Upper lobe of left lung (tissue), 6 donors: ENCODE measurements at places on chromosomes 6 and 20. TPM values are rescaled to one million over a fixed set of nuclear protein-coding genes. Genes with fewer than 3 reads are reported as not detected.
A peak's percentile ranks its signal among the peaks of the same experiment; 100 is the strongest.

Gene ENPP5
- 2.7 TPM for total RNA-seq

DNA sequence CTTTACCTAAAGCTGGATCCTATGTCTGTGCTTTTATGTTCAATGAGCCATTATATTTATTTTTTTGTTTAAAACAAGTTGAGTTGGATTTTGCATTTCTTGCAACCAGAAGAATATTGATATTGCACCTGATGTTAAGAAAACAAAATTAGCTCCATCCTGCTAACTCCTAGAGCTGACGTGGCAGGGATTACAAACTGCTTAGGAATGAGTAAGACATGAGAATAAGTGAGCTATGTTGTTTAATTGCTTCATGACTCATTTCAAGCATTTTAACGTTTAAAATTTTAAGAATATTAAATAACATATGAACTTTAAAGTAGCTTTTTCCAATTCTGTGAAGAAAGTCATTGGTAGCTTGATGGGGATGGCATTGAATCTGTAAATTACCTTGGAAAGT is 663.5 kb downstream of the EPM2A start:
- H3K4me1 ChIP-seq: no peaks in the 10 kb centered on the region
- no peak overlapping the region for H3K4me3 ChIP-seq
- no peaks in the 10 kb centered on the region for H3K27me3 ChIP-seq
- no peak for DNase-seq

DNA sequence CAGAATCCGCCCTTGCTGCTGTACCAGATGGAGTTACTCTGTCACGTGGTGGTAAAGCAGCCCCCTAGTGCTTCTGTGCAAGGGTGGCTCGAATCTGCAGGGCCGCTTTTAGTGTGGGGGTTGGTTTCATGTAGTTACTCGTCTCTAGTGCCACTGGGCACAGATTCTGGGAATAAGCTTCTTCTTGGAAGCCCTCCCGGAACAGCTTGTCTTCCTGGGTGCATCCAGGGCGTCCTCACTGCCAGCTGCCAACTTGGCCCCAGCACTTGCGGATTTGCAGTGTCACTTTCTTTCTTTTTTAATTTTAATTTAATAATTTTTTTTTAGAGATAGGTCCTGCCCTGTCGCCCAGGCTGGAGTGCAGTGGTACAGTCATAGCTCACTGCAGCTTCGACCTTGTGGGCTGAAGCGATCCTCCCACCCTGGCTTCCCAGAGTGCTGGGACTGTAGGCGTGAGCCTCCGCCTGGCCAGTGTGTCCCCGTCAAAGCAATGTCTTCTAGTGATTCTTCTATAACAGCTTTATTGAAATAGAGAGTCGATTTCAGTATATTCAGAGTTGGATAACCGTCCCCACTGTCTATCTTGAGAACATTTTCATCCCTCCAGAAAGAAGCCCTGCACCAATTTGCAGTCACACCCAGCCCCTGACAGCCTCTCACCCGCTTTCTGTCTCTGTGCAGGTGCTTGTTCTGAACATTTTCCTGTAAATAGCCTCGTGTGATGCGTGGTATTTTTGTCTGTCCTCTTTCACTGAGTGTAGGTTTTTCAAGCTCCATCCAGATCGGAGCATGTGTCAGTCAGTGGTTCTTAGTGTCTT is 25.9 kb downstream of the PYGB start:
- H3K27me3 ChIP-seq: no peaks in the 10 kb centered on the region
- H3K4me1 ChIP-seq: no peaks in the 10 kb centered on the region
- H3K4me3 ChIP-seq: no peak overlapping the region
- H3K36me3 ChIP-seq: peaks cover 67% of the 10 kb centered on the region

DNA sequence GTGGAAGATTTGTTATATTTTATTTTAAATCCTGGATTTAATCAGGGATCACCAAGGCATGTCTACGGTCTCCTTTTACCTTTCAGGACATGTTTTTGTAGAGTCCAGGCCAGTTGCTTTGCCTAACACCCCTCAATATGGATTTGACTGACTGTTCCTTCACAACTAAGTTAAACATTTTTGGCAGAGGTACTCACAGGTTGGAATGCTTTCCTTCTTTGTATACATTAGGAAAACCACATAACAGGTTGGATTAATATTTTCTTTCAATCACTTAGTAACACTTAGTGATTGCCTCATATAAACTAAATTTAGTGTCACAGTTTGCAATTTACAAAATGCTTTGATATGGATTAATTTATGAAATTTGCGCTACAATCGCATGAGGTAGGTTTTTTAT is 64.5 kb downstream of the IPCEF1 start:
- H3K4me3 ChIP-seq: no peak overlapping the region
- no peaks in the 10 kb centered on the region for H3K4me1 ChIP-seq

GRCh38 chr20:10067321-10067720 is 32.5 kb downstream of the ANKEF1 start:
- H3K27me3 ChIP-seq: no peaks in the 10 kb centered on the region
- no peaks in the 10 kb centered on the region for H3K36me3 ChIP-seq
- H3K27ac ChIP-seq: no peak overlapping the region

Gene ZBTB46
- 11.5 TPM for total RNA-seq

GRCh38 chr6:34143884-34144580 is 1.9 kb downstream of the GRM4 start:
- no peaks in the 10 kb centered on the region for H3K36me3 ChIP-seq
- H3K27me3 ChIP-seq: no peaks in the 10 kb centered on the region
- H3K4me3 ChIP-seq: peak overlapping the region; percentile 30
- no peak overlapping the region for H3K27ac ChIP-seq

GRCh38 chr6:14135893-14136539 is 18.4 kb downstream of the CD83 start:
- H3K4me3 ChIP-seq: no peak overlapping the region
- H3K27me3 ChIP-seq: no peaks in the 10 kb centered on the region
- H3K27ac ChIP-seq: no peak overlapping the region

Gene DNMT3B
- total RNA-seq: 1.7 TPM

DNA sequence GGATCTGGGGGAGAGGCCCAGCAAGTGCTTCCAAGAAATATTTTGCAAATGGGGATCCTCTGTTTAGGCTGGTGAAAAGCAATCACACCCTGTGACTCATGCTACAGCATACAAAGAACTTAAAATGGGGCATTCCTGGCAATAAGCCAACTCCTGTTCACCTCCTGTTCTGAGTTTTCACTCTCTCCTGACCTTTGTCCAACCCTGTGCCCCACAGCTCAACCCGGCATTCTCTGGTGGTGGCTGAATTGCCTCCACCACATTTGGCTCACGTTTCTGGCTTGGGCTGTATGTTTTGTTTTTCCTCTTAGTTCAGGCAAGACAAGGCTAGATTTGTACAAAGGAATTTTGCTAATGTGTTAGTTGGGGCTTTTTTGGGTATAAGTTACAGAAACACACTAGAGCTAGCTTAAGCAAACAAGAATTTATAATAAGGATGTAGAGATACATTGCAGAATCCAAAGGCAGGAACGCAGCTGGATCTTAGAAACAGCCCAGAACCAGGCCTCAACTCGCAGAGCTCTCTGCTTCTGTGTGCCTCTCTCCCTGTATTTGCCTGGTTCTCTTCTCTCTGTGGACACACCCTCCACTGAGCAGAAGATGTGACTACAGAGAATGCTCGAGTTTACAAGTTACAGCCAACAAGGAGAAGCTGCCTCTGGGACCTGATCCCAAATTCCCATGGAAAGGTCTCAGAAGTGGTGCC is 9.4 kb downstream of the ABCC10 start:
- H3K4me1 ChIP-seq: peaks cover 5% of the 10 kb centered on the region
- no peaks in the 10 kb centered on the region for H3K27me3 ChIP-seq
- peaks cover 44% of the 10 kb centered on the region for H3K36me3 ChIP-seq
- no peak for DNase-seq
- peak overlapping the region; percentile 8 for H3K27ac ChIP-seq
- H3K4me3 ChIP-seq: no peak overlapping the region

Gene PHACTR3
- total RNA-seq: 9.5 TPM
